ENCODE measurements at places on chromosomes 1 and 21.

GRCh38 chr1:86913399-86913895 is 479 bp downstream of the SELENOF start:
- no peak for DNase-seq

DNA sequence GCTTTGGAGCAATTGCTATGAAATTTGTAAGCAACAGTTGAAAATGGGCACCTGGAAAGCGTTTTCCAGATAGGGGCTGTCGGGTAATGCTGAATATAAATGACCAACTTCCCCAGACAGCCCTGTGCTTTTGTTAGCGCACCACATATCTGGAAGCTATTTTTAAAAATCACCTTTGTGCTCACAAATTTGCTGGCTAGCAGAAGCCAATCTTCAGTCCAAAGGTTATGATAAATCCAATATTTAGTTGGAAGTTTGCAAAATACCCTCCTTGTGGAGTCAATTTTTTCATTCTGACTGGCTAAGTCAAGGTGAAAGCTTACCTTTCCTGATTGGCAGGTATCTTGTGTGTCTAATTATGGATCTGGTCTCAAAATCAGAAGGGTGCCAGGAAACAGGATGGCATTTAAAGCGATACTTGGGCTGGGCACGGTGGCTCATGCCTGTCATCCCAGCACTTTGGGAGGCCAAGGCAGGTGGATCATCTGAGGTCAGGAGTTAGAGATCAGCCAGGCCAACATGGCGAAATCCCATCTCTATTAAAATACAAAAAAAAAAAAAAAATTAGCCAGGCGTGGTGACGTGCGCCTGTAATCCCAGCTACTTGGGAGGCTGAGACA is 124.1 kb upstream of the AJAP1 start:
- DNase-seq, result no peak

GRCh38 chr1:219517031-219517430 is 95.9 kb downstream of the ZC3H11B start:
- DNase-seq, result no peak

GRCh38 chr1:166490437-166490991 is 323.7 kb upstream of the FAM78B start:
- no peak for DNase-seq

DNA sequence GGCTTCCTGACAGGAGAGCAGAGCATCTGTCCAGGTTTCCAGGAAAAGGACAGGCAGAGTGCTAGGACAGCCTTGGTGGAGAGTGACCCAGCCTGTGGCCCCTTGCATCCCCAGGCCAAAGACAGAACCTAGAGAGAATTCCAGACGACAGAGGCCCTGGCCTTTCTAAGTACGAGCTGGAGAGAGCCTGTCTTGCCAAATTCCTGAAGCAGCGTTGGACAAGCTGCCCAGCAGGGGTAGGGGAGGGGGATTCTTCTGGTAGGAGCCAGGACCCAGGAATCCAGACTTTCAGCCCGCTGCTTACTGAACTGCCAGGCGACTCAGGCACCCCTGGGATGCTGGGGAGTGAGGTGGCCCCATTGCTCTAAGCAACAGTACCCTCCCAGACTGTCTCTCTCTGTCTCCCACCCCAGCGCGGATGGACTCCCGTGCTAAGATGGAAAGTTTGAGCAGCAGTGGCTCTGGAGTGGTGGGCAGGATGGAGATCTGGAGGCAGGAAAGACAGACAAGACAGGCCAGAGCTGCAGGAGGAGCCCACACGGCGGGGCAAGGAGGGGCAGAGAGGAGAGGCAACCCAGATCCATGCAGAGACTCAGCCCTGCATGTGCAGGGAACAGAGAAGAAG is 8.8 kb upstream of the PEAR1 start:
- DNase-seq, result no peak

- DNase-seq, result no peak
Observed at GRCh38 chr1:85340427-85340826, 64.0 kb upstream of the BCL10 start.

DNA sequence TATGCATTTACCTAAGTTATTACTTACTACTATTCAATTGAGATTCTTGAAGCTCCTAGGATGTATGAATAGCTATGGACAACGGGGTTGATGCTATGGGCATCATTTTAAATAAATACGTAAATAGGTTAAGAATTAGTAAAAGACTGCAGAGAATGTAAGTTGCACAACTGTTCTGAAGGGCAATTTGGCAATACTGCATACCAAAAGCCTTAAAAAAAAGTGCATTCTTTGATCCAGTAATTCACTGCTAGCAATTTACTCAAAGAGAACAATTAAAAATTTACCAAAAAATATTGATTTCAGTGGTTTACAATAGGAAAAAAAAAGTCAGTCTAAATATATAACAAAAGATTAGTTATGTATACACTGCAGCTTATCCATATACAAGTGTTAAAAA is 3.5 kb downstream of the ARPC5 start:
- no peak for DNase-seq

DNA sequence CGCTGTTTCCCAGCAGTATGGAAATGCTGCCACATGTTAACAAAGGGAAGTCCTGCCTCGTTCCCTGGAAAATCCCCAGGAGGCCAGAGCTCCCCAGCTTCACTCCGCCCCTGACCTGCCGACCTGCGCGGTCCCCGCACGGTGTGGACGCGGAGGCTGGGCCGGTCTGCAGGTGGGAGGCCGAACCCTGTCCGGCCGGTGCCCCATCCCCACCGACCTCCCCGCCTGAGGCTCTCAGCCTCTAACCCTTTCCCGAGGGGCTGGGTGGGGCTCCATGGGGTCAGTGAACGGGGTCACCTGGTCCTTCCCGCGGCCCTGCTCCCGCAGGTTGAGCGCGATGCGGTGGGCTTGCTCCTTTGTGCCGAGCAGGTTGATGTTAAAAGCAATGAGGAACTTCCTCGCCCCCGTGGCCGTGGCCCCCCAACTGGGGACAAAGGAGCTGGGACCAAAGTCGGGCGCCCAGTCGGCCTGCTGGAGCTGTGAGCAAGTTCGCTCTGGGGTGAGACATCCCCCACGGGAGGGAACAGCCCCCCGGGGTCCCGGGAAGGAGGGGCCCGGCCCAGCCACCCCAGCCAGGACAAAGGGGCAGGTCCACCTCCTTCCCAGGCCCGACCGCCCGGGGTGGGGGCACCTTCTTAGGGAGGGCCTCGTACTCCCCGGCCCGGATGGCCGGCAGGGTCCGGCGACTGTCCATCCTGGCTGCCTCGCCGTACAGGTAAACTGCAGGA is 4.0 kb downstream of the FTCD start:
- no peak for DNase-seq

DNA sequence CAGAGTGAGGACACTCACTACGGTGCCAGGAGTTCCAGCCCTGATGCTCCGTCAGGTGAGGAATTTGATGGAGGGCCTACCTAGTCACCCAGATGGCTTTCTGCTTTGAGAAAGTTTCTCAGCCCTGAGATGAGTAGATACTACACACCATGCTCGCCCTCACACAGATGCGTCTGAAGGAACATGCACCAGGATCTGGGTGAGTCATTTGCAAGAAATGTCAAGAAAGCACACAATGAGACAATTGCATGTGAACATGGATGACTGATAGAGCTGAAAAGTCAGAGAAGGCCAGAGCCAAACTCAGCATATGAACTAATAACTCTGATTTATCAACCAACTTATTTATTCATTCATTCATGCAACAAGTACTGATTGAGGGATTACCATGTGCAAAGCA is 483.9 kb downstream of the OMA1 start:
- DNase-seq, result no peak

- no peak for DNase-seq
Observed at GRCh38 chr21:34187935-34188334, 114.6 kb downstream of the MRPS6 start.

DNA sequence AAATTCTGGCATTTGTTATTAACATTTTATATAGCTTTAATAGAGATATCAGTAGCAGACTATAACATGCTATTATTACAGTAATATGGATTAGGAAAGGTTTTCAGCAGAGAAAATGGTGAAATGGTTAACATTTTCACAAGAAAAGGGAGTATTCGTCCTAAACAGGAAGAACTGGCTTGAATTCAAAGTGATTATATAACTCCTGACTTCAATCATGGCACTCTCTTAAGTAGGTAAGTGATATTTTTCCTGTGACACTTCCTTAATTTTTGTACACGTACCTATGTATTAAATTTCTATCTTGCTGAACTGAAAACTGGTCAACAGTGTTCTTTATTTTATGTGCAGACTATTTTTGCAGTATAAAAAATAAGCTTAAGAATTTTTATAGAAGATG is 67.9 kb upstream of the CNN3 start:
- no peak for DNase-seq

GRCh38 chr21:14070968-14071367 is 139.8 kb downstream of the LIPI start:
- no peak for DNase-seq

DNA sequence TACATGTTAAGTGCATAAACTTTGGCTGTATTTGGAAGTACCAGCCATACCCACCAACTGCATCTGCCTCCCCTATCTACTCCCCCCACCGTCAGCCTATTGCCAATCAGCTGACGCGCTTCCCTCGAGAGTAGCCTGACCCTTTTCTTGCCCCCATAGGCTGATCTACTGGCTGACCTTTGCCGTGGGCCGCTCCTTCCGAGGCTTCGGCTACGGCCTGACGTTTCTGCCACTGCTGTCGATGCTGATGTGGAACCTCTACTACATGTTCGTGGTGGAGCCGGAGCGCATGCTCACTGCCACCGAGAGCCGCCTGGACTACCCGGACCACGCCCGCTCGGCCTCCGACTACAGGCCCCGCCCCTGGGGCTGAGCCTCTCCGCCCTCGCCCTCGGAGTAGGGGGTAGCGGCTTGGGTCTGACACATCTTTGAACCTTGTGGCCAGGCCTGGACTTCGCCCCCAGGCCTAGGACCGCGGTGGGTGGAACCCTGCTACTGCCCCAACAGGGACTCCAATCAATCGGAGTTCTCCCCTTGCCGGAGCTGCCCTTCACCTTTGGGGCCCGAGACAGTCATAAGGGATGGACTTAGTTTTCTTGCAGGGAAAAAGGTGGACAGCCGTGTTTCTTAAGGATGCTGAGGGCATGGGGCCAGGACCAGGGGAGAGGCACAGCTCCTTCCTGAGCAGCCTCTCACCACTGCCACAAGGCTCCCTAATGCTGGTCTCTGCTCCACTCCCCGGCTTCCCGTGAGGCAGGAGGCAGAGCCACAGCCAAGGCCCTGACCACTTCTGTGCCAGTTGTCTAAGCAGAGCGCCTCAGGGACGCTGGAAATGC is 4.0 kb downstream of the GLMP start:
- no peak for DNase-seq

DNA sequence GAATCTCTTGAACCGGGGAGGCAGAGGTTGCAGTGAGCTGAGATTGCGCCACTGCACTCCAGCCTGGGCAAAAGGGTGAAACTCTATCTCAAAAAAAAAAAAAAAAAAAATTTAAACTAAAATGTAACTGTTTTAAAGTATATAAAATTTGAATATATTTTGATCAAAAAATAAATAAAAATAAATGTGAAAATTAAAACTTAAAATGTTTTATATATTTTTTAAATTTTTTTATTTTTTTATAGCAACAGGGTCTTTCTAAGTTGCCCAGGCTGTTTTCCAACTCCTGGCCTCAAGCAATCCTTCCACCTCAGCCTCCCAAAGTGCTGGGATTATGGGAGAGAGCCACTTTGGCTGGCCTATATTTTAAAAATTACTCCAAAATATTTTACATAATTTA is 15.2 kb upstream of the FAM76A start:
- DNase-seq, result no peak

- DNase-seq, result no peak
Observed at GRCh38 chr1:165574295-165574694, 30.5 kb downstream of the LRRC52 start.

DNA sequence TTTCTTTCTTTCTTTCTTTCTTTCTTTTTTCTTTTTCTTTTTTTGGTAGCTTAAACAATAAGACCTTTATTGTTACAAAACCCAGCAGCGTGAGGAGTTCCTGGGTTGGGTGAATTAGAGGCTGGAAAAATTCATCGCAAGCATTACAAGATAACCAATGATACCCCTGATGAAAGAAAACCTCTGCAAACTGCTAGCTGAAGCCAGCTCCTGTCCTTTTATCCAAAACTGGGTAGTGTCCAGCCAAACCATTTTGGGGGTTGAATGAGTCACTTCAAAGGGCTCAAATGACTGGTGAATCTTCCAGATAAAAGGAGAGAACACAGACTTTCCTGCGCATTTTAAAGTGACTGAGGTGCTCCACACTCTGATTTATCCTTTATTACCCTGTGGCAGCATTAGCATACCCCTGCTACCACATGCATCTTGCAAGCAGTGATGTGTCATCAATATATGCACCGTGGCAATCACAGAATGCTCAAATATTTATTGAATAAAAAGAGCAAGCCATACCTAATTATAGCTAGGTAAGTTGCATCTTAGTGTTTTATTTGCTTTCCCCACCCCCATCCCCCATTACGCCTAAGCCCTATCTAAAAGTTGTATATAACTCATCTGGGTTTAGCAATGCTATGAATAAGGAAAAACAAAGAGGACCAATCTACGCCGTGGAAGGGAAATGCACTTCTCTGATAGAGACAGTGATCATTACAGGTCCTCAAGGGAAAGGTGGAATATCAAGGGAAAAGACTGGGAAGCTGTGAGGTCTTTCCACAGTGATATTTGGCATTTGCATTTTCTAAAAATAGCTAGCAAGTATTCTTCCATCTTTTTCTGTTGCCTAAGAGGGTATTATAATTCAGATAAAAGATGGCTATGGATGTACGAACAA is 32.4 kb upstream of the CEP350 start:
- no peak for DNase-seq

DNA sequence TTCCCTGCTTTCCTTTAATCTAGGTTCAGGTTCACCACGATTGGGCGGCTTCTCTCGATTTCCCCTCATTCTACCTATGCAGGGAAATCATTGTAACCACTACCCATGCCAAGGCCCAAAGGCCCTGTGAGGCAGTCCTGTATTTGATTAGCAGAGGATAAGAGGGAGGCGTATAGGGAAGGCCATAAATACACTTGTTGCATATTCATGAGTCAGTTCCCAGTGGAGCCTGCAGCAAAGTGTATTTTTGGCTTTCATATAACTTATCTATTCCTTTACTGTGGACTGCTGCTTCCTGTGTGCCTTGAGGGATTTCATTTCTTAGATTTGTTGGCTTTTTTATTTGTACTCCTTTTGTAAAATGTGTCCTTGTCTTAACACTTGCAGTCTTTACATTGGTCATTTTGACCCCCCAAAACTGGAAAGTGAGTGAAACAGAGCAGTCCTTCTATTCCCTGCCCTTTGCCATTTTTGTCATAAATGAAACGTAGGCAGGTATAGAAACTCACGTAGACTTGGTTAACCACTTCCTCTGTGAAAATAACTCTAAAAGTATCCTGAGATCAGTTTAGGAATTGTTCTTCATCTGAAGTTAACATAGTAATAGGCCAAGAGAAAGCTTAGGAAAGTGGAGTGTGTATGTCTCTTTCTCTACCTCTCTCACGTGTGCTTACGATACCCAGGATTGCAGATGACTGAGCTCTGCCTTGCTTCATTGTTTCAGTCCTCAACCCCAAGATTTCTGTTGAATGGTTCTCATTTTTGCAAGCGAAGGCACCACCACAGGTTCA is 19.6 kb upstream of the KCNQ4 start:
- DNase-seq, result no peak

DNA sequence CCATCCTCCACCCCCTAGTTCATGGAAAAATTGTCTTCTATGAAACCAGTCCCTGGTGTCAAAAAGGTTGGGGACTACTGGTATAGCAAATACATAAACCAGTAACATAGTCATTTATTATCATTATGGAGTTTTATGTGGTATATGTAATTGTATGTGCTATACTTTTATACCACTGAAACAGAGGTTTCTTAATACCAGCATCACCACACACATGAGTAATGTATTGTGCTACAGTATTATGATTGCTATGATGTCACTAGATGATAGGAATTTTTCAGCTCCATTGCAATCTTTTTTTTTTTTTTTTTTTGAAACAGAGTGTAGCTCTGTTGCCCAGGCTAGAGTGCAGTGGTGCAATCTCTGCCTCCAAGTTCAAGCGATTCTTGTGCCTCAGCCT is 5.7 kb upstream of the PAXBP1 start:
- DNase-seq, result no peak
